ENCODE measurements at places on chromosomes 2 and 18.

DNA sequence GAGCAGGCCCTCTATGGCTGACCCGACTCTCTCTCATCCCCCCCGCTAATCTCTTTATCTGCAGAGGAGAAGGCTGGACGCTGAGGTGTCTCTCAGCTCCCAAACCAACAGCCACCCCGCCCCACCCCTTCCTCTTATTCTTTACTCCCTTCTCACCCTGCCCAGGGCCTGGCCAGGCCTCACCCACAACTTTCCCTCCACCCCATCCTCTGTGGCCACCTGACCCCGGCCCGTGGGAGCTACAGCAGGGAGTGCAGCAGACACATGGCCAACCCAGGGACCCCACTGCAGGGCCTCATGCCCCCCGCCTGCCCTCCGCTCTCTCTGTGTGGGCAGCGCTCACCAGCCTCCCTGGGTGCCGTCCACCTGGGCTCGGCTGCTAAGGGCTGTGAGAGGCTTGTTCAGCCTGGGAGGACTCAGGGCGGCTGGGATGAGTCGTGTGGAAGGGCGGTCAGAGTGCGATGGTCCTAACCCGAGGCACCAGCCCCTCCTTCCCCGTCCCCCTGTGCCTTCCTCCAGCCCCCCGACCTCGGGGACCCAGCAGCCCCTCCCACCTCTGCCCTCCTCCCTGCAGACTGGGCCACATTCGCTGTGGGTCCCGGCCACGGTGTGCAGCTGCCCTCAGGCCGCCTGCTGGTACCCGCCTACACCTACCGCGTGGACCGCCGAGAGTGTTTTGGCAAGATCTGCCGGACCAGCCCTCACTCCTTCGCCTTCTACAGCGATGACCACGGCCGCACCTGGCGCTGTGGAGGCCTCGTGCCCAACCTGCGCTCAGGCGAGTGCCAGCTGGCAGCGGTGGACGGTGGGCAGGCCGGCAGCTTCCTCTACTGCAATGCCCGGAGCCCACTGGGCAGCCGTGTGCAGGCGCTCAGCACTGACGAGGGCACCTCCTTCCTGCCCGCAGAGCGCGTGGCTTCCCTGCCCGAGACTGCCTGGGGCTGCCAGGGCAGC, 6.8 kb downstream of the NEU4 start:
- no peak for DNase-seq

DNA sequence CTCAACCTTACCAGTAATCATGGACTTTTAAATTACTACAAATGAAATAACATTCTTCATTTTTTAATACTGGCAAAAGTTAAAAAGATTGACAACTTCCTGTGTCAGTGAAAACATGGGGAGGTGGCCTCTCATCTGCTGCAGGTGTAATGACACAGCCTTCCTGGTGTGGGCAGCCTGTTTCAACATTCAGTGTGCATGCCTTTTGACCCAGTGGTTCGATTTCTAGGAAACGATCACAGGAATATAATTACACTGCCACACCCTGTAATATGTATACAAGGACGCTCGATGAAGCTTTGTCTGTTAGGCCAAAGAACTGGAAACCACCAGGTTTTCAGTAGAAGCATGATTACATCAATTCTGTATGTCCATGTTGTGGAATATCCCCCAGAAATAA, 68.7 kb downstream of the MTHFD2 start:
- peak; percentile 54 for DNase-seq

GRCh38 chr2:62498739-62499138, 7.3 kb downstream of the TMEM17 start:
- DNase-seq = no peak

- DNase-seq = no peak
These were observed 61.2 kb upstream of the LRPPRC start for GRCh38 chr2:44056947-44057346.

- no peak for DNase-seq
These were observed 393.0 kb downstream of the CDH19 start for GRCh38 chr18:66210875-66211274.

Data from activated naive CD4-positive, alpha-beta T cell treated with Interleukin-2 at 50 U/mL for 16 hours (primary cell).